Fibroblast of lung (primary cell): ENCODE measurements at places on chromosomes 16 and 17.

DNA sequence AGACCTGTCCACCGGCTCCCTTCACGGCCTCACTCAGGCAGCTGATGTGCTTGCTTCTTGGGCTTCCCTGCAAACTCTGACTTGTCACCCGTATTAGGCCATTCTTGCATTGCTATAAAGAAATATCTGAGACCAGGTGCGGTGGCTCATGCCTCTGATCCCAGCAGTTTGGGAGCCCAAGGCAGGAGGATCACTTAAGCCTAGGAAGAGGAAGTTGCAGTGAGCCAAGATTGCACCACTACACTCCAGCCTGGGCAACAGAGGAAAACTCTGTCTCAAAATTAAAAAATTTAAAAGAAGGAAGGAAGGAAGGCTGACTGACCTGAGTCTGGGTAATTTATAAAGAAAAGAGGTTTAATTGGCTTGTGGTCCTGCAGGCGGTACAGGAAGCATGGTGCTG, 17.0 kb downstream of the SOST start:
- no peak for DNase-seq

- no peak for DNase-seq
These were observed at the start of gene MYH10 for GRCh38 chr17:8630227-8630801. Gene MYH10 (minus strand): TSS chr17:8630725. CDS start chr17:8623246, 7,479 bp downstream.

DNA sequence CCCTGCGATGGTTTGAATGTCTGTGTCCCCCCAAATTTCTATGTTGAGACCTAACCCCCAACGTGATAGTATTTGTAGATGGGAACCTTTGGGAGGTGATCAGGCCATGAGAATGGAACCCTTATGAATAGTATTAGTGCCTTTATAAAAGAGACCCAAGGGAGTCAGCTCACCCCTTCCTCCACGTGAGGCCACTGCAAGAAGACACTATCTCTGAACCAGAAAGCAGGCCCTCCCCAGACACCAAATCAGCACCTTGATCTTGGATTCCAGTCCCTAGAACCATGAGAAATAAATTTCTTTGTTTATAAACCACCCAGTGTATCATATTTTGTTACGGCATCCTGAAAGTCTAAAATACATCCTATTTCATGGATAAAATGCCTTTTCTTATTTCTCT, 64.4 kb upstream of the LRRC37A3 start:
- no peak for DNase-seq

GRCh38 chr16:87098361-87098760, 218.8 kb downstream of the C16orf95 start:
- no peak for DNase-seq

DNA sequence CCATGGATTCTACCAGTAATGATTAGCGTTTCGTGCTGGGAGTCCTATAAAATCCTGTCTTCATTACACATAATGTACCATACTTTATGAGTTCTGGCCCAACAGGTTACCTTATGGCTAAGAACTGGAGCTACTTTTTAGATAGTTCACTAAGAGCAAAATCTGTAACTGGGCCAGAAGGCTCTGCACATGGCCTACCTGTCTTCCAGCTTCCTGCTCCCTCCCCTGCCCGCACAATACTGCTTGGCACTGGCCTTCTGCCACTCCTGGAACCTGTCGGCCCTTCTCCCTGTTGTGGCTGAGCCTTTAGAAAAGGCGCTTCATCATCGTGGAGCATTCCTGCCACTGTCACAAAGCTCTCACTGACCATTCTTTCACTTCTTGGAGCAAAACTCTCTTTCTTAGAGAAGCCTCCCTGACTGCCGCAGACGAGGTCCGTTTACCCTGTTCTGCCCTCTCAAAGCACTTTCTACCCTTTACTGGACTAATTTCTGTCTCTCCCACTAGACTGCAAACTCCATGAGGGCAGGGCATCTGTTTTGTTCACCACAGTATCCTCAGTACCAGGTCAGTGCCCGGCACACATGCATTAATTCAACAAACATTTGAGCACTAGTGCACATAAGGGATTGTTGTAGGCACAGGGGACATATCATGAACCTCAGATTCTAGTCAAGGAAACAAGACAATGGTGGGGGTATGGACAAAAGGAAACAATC, 116.5 kb downstream of the PARN start:
- DNase-seq, result no peak

DNA sequence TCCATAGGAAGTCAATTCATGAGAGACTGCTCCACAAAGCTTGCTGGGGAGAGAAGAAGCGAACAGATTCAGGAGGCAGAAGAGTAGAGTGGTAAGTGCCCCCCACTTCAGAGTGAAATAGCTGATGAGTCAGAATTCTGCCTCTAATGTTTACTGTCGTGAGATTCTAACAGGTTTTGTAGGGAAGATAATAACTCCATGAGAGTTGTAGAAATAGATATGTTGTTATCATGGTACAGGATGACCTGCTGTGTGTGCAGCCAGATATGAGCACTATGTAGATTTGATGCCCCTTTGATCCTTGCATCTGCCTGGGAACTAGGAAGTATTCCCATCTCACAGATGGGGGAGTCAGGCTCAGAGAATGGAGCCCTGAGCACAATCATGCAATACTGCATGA, 502.4 kb upstream of the CDH11 start:
- DNase-seq, result no peak

GRCh38 chr17:28719021-28719433, 758 bp upstream of the RPL23A start:
- no peak for DNase-seq

DNA sequence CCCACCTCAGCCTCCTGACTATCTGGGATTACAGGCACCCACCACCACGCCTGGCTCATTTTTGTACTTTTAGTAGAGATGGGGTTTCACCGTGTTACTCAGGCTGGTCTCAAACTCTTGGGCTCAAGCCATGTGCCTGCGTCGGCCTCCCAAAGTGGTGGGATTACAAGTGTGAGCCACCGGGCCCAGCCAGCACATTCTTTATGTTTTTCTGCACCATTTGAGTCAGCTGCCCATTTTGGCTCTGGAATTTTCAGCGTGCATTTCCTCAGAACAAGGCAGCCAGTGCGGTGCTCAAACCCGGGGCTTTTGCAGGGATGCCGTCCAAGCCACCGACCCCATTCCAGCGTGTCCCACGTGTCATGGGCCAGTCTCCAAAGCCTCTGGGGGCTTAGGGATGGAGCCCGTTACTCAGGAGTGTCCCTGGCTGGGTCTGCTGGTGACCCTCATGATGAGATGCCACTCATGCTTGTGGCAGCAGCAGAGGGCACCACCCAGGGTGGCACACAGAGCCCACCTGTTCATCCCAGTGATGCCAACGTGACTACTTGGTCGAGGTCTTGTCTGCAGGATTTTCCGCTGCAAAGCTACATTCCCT, 3.7 kb upstream of the RAB40C start:
- DNase-seq, result peak; percentile 62

DNA sequence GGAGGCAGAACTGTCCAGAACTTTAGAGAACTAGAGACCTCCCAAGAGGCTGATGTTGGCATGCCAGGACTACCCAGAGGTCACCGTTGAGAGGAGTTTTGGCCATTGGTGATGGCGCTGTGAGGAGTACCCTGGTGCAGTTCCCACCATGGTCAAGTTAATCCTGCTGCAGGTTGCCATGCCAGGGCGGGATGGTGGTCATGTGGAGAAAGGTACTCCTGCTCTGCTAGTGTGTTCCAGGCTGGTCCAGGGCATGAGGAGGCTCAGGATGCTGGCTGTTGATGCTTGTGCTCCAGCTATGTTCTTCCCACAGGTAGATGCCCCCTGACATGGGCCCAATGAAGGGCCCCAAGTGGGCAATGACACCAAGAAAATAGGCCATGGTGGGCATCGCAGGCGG, 4.1 kb upstream of the PHF12 start:
- no peak for DNase-seq

- no peak for DNase-seq
These were observed 25.3 kb downstream of the CDIP1 start for GRCh38 chr16:4513086-4513860.
